ENCODE measurements at places on chromosomes 16 and 17.

DNA sequence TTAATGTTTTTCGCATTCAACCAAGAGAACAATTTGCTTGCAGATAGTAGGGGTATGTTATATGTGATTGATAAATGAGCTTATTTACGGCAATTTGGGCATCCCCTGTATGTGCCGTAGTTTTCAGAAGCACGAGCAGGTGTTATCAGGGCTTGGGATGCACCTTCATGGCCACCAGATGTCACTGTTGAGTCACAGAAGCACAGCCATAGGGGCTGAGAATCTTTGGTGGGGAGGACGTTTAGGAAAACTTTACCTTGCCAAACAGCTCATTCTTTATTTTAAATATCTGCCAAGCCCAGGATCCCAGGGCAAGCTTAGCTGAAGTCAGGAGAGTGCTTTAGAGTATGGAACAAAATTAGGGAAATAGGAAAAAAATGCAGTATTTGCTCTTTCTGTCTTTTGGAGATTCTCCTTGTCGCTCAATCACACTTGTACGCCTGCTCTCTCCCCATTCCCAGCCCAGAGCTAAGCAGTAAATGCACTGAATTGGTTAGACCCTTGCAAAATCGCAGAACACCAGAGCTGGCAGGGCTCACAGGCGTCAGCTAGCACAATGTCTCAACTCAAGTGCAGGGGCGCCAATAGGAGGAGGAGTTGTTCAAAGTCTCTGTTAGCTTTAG lies 93.6 kb upstream of the MPHOSPH6 start:
- DNase-seq = peak; percentile 7

- no peak for DNase-seq
Measured at GRCh38 chr17:83062011-83062817, 17.2 kb upstream of the METRNL start.

- no peak for DNase-seq
Measured at GRCh38 chr16:53078765-53079485, 24.1 kb downstream of the CHD9 start.

- no peak for DNase-seq
Measured at GRCh38 chr17:42436391-42436790, 13.3 kb upstream of the CAVIN1 start.

DNA sequence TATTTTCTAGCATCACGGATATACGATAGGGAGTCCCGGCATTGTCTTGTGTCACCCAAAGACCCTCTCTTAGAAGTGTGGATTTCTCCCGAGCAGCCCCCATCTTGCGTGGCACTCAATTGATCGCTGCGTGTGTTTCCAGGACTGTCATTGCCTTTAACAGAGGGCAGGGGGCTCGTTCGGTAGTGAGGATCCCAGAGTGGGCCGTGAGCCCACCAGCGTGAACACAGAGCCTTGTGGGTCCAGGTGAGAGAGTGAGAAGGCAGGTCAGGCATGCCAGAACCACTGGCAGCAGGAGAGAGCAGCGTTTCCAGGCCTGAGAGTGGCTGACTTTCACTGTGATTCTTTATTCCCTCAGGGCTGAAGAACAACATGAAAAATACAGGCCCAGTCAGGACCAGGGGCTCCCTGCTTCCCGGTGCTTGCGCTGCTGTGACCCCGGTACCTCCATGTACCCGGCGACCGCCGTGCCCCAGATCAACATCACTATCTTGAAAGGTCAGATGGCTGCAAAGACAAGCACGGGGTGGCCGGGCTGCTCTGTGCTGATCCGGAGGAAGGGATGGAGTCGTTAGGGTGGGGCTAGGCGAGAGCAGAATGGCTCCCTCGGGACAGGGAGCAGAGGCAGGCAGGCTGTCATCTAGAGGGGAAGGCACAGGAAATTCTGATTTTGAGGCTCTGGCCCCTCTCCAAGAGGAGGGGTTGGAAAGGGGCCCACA lies 22.4 kb downstream of the C1QTNF1 start:
- no peak for DNase-seq

DNA sequence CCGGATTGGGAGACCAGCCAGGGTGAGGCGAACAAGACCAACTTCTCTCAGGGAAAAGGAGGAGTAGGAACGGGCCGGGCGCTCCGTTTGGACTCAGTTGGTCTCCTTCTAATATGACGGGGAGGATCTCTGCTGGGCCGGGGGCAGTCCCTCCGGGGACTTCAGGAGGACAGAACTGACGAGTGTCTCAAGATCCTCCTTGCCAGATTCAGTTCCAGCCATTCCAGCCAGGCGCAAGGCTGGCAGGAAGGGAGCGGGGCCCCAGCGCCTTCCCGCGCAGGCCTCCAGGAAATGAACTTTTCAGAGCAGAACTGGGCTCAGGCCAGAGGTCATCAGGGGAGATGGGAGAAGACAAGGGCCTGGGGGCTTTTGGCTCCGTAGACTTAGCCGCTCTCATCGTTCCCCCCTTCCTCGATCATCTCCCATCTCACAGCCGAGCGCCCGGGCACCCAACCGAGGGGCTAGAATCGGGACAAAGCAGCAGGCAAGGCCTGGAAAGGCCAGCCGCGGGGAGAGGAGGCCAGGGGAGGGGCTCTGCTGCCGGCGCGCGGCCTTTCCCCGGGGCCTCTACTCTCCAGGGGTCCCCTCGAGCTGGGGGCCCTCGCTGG lies 1.6 kb downstream of the ZNF423 start:
- DNase-seq = no peak

DNA sequence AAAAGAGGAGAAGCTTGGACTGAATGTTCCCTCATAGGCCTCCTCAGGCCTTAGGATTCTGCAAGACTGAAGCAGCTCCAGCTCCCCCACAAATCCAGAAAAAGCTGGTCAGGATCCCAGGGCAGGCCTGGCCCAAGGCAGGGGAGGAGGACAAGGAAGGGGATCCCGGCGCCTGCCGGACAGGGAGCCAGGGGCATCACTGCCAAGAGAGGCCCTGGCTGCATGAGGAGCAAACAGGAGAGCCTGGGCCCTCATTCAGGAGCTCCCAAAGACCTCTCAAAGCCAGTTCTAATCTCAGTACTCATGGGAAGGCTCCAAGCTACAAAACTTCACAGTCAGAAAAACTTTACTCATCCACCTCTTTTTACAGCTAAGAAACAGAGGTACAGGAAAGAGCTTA lies 67.3 kb downstream of the ZNF423 start:
- no peak for DNase-seq

DNA sequence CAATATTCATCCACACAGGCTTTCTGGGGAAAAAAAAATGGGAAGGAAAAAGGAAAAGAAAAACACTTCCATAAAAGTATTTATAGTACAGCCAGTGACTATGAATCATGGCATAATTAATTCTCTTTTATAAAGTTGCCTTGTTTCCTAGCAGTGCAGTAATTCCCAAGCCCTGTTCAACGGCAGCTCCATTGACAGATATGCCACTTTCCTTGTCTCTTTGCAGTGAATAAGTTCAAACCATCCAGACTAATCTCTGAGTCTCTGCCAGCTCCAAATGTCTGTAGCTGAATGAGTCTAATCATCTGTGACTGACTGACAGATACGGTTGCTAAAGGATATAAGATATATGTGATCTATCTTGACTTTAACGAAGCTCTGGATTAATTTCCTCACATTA lies 52.9 kb upstream of the KCNJ16 start:
- DNase-seq = no peak

DNA sequence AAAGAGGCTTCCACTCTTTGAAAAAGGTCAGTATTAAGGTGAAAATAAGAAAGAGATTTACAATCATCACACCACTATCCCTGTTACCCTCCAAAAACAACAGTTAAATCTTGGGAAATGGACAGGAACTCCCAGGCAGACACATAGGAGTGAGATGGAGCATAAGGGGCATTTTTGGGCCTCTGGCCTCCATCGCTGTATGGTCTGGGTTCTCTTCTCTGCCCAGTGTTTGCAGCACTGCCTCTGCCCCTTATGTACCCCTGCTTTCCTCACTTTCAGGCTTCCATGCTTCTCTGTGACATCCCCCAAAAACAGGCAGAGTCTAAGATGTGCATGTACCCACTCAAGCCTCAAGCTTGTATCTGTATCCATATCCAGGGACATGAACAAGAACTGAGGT lies 630 bp upstream of the HOXB2 start:
- DNase-seq = no peak

GRCh38 chr17:37698132-37698910 lies 46.5 kb downstream of the HNF1B start:
- DNase-seq = no peak

- no peak for DNase-seq
Measured at GRCh38 chr17:59561042-59561441, 4.4 kb upstream of the DHX40 start.

DNA sequence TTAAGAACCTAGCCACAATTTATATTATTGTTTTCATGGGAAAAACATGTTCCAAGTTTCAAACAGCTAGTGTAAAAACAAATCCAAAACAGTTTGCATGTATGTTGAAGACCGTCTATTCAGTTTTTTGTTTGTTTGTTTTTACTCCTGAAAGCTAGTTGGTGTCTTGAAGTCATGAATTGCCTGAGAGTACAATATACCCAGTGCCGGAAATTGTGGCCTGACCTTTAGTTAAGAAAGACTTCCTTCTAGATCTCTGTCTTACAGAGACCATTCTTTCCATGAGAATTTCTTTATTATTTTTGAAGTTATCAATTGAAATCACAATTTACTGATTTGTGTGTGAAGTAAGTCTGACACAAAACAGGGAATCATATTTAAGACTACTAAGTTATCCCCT lies 474.8 kb downstream of the KCNJ2 start:
- DNase-seq = no peak

- no peak for DNase-seq
Measured at GRCh38 chr16:51155820-51156806, 5.0 kb upstream of the SALL1 start.

DNA sequence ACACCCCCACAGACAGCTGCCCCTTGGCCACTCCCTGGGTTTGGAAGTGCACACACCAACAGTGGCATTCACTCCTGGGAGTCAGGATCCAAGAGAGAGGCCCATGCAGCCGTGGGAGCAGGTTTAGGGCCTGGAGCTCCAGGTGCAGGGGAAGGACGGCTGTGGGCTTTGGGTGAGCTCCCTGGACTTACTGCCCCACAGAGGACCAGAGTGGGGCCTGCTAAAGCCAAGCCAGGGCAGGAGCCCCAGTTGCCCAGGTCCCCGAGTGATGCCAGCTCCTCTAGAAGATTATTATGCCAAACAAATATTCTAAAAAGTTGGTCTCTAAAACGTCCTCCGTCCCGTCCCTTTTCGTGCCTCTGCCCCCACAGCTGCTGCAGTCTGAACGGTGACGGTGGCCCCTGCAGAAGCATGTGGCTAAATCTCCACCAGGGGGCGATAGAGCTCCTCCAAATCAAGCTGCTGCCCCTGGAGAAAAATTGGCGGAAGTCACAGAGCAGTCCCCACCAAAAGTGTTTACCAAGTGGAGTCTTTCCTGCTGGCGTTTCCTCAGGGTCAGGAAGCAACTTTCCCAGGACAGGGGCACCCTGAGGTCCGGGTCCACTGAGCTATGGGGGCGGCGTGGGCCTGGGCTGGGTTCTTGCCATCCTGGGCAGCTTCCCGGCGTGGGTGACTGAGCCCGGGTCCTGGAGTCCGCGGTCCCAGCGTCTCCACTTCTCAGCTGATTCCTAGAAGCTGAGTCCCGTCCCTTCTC lies 4.2 kb downstream of the ARMC7 start:
- peak; percentile 81 for DNase-seq

GRCh38 chr17:31051506-31051905 lies 43.3 kb upstream of the NF1 start:
- no peak for DNase-seq

DNA sequence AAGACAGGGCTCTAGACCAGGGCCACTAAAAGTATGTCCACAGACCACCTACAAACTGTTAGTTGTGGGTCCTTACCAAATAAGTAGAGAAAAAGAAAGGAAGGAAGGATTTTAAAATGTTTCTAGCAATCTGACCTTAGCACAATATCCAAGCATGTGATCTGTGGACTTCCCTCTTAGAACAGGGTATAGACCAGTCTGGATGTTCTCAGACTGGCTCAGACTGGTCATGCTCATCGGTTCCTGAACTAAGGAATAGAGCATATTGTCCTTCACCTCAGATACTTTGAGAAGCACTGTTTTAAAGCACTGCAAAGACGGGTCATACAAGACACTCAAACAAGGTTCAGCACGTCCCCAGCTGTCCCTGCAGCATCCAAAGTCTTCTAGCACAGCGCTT lies 25.8 kb downstream of the CUEDC1 start:
- DNase-seq = no peak

DNA sequence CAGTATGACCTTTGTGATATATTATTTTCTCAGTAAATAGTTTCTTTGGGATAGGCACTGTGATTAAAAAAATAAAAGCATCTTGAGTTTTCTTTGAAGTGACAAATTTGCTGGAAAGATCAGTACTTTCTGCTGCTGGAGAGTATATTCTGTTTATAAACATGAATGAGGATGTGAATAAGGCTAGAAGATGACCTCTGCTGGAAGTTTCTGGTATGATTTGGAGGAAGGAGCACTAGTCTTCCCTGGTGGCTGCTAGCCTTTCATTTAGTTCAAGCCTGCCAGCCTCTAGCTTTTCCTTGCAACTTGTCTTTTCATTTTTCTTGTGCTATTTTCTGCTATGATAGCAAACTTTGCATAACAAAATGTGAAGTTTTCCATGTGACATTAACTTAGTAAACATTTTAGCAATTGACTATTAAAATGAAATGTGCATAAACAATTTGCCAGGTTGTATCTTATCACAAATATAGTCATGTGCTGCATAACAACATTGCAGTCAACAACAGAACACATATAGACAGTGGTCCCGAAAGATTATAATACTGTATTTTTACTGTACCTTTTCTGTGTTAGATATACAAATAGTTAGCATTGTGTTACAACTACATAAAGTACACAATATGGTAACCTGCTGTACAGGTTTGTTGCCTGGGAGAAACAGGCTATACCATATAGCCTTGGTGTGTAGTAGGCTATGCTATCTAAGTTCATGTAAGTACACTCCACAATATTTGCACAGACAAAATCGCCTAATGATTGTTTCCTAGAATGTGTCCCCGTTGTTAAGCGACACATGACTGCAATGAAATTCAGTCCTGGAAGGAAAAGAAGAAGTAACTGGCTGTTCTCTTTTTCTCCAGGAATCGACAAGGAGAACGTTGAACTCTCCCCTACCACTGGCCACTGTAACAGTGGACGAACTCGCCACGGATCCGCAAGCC lies 18.1 kb upstream of the RAB11FIP4 start:
- no peak for DNase-seq

DNA sequence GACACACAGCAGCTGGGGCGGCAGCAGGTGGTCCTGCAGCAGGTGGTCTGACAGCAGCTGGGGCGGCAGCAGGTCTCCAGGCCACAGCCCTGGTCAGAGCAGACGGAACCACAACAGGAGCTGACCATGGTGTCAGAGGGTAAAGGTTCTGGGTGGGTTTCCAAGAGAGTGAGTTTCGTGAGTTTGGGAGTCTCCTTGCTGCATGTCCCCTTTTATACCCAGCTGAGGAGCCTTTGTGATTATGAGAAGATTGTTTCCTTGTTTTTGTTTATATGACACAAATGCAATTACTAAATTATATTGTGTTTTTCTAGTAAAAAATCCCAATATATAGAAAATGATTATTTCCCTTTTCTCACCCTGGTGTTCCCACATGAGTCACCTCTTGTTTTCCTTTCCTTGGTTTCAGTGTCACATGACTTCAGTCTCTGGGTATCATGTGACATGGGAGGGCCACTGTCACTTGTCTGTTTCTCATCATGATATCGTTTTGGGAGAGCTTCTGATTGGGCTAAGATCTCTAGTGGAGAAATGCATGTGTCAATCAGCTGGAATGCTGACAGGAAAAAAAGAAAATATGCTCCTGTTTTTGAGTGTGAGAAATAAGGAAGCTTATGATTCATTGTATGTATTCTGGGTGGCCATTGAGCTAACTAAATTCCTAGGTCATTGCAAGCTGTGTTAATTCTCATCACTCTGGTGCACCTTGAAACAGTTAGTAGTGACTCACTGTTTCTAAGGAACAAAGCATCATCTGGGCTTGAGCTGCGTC lies at the start of gene KRTAP4-6:
KRTAP4-6 (minus strand) TSS at position 185 of the 772 bp plus-strand sequence; CDS start at position 128, 57 bp downstream.
- DNase-seq = no peak

All from activated CD8-positive, alpha-beta memory T cell treated with anti-CD3 and anti-CD28 coated beads for 1 hour (primary cell).